LHCN-M2 (cell line): ENCODE measurements at places on chromosomes 7 and 10. TPM values are rescaled to one million over a fixed set of nuclear protein-coding genes. Genes with fewer than 3 reads are reported as not detected.

DNA sequence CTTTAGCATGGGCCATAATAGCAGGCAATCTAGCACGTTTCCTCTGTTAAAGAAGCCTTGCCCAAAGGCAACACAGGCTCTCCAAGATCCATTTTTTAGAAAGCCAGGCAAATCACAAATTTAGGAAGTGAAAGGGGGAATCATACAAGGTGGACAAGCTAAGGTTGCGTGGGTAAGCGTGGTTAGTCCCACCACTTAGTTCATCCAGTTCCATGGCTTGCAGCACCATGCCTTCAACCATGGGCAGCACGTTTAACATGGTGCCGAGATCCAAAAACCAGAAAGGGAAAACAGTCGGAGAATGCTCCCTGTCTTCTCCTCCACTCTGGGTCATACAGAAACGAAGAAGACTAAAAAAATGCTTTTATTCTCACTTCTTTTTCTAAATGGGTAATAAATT is 234.4 kb upstream of the IMMP2L start:
- DNase-seq = peak; percentile 19

Gene TMEM176B
- total RNA-seq = not detected in 2 replicates

DNA sequence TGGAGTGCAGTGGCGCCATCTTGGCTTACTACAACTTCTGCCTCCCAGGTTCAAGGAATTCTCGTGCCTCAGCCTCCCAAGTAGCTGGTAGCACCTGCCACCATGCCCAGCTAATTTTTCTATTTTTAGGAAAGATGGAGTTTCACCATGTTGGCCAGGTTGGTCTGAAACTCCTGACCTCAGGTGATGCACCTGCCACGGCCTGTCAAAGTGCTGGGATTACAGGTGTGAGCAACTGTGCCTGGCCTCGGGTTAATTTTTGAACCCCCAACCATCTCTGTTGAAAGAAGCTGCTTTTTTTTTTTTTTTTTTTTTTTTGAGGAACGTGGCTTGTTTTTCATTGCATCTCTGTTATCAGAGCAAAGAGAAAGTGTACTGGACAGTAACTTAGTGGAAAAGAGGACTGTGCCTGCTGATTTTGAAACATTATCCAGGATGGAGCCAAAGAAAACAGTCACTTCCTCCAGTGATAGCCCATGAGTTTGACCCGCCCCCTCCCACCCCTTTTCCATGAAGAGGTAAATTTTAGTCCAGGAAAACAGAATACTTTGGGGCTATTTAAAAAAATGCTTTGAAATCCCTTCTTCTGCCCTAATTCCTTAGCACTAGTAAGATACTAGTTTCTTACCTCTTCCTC is 38.3 kb downstream of the WBP1L start:
- peak; percentile 55 for DNase-seq

DNA sequence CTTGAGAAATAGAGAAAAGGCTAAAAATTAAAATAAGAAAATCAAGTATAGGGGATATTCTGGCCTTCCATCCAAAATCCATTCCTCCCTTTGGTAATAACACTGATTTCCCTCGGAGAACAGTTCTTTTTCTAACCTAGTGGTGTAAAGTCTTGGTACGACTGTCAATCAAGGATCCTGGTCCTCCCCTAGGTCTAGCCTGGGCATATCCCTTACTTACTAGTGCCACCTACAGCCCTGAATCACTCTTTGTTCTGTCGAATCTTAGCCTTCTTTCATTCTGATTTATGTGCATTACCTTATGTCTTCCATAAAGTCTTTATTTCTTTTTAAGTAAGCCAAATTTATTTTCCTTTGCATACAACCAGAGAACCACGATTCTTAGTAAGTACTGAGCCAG is 298.7 kb upstream of the LRRTM3 start:
- DNase-seq = peak; percentile 64

- DNase-seq = no peak
These were observed 14.5 kb downstream of the SLF2 start for GRCh38 chr10:100927266-100927665.

- no peak for DNase-seq
These were observed 61.5 kb upstream of the TM9SF3 start for GRCh38 chr10:96648297-96648696.

DNA sequence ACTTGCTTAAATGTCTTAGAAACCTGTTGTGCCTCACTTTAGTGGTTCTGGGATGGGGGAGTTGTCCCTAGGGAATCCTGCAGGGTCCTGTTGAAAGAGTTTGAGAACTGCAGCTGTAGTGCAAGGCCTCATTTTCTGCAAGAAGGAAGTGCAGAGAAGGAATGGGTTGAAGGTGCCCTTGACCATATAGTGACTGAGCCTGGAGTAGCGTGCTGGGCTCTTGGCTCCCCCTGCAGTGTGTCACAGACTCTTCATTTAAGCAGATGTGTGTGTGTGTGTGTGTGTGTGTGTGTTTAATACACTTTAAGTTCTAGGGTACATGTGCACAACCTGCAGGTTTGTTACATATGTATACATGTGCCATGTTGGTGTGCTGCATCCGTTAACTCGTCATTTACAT is 92.2 kb downstream of the GRK5 start:
- no peak for DNase-seq

DNA sequence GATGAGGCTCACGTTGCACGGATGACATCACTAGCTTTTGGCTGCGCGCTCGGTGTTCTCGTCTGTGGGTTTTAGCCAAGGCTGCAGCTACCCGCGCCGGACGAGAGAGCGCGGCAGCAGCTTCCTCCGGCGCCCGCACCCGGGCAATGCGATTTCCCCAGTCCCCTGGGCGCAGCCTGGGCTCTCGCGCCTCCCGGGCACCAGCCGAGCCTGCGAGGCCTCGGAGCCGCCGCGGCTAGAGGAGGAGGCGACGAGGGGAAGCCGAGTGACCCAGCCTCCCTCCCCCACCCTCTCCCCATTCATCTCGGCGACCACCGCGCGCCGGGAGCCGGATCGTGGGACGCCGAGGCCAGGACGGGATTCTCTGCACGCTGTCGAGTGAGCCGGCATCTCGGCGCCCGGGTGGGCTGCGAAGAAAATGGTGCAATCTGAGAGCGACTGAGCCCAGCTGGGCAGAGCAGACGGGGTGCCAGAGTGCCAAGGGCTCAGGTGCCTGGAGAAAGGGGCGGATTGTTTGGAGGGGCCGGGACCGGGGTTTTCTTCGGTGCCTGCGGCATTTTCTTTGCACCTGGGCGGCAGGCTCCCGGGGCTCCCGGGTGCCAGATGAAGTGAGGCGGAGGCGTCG is 1.2 kb upstream of the TMEM178B start:
- peak; percentile 79 for DNase-seq
